Tibial artery (tissue), 4 donors: ENCODE measurements at places on chromosomes 16 and 17.

DNA sequence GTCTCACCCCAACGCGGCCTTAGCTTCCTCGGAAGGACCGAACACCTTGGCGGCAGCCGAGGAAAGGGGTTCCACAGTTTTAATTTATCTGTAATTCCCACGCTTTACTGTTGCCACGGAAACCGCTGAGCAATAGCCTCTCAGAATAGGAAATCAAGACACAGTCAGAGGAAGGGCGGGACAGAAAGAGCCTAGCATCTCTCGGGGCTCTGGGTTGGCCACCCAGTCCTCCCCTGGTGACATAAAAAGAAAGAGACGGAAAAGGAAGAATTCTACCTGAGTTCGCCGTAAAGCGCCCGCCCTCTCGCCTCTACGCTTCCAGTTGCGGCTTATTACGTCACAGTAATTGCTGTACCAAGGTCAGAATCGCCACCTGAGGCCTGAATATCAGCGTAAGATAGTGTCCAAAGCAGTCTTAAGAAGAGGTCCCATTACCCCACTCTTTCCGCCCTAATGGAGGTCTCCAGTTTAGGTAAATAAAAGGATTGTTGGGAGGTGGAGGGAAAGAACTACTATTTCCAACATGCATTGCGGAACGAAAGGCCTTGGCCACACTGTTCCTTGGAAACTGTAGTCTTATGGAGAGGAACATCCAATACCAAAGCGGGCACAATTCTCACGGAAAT is 761 bp upstream of the NBR1 start:
- no peaks in the 10 kb centered on the region for H3K36me3 ChIP-seq
- peak overlapping the region; percentile 96 for H3K27ac ChIP-seq
- H3K4me3 ChIP-seq, result peak overlapping the region; percentile 85
- DNase-seq, result peak; percentile 96

DNA sequence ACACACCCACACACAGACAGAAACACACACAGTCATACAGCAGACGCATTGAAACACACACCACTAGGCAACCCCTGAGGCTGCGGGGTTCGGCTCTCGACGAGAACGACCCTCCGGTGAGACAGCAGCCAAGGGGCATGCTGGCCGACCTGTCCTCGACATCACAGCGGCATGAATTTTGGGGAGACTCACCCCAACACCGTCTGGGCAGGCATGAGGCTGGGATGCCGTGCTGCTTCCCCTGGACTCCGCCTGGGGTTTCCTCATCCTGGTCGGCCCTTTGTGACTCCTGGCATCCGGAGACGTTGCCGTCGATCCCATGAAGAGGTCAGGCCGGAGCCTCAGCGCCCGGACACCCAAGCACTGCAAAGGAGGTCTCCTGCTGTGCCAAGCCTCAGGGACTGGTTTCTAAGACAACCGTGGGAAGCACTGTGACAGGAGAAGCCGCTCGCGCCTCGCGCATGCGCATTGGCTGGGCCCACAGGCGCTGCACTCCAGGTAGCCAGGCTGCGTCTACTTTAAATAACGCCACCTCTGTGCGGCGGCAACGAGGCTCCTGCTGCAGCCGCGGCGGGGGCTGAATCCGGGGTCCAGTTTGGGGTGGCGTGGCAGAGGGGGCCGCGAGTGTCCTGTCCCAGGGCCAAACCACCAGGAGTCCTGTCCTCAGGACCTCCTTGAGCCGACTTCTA is 13.8 kb upstream of the KCNJ18 start:
- H3K4me1 ChIP-seq, result no peaks in the 10 kb centered on the region
- H3K27ac ChIP-seq, result no peak overlapping the region
- no peaks in the 10 kb centered on the region for H3K27me3 ChIP-seq
- H3K4me3 ChIP-seq, result no peak overlapping the region
- H3K36me3 ChIP-seq, result no peaks in the 10 kb centered on the region

- no peak overlapping the region for H3K4me3 ChIP-seq
- H3K4me1 ChIP-seq, result no peaks in the 10 kb centered on the region
- no peaks in the 10 kb centered on the region for H3K27me3 ChIP-seq
- no peak for DNase-seq
- no peak overlapping the region for H3K27ac ChIP-seq
- peaks cover 3% of the 10 kb centered on the region for H3K36me3 ChIP-seq
These were observed 74.6 kb downstream of the AMFR start for GRCh38 chr16:56350491-56351405.

- peak overlapping the region; percentile 32 for H3K27ac ChIP-seq
- peaks cover 38% of the 10 kb centered on the region for H3K4me1 ChIP-seq
- no peak for DNase-seq
- no peaks in the 10 kb centered on the region for H3K27me3 ChIP-seq
- no peak overlapping the region for H3K4me3 ChIP-seq
These were observed 6.0 kb downstream of the MXRA7 start for GRCh38 chr17:76704805-76705204.

GRCh38 chr17:60135951-60136666 is 13.7 kb upstream of the CA4 start:
- no peak overlapping the region for H3K27ac ChIP-seq
- DNase-seq, result peak; percentile 12
- H3K4me1 ChIP-seq, result peaks cover 30% of the 10 kb centered on the region
- no peaks in the 10 kb centered on the region for H3K27me3 ChIP-seq
- no peaks in the 10 kb centered on the region for H3K36me3 ChIP-seq
- peak overlapping the region; percentile 76 for H3K4me3 ChIP-seq

DNA sequence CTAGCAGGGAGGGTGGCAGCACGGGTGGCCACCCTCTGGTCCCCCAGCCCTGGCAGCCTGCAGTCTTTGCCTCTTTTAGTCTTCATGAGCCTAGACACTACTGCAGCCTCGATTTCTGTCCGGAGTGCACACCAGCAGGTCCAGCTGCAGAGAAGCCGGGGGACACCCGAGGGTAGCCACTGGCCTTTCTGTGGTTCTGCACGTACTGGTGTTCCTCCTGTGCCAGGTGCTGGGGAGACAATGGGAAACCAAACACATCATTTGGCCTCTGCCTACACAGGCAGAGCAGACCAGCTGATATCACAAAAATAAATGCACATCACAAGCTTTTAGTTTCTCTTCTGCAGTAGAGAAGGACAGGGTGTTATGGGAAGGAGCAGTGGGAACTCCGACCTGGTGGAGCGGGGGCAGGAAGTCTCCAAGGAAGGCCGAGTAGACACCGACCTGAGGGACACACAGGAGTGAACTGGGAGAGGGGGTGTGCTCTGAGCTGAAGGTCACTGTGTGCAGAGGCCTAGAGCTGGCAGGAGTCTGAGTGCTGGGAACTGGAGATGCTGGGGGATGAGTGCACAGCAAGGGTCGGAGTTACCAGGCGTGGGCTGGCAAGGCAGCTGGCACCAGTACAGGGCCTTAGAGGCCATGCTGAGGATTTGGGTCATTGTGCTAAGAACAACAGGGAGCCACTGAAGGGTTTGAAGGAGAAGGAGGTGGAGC is 23.1 kb downstream of the GPT2 start:
- H3K4me3 ChIP-seq, result no peak overlapping the region
- H3K4me1 ChIP-seq, result no peaks in the 10 kb centered on the region
- H3K36me3 ChIP-seq, result peaks cover 5% of the 10 kb centered on the region

DNA sequence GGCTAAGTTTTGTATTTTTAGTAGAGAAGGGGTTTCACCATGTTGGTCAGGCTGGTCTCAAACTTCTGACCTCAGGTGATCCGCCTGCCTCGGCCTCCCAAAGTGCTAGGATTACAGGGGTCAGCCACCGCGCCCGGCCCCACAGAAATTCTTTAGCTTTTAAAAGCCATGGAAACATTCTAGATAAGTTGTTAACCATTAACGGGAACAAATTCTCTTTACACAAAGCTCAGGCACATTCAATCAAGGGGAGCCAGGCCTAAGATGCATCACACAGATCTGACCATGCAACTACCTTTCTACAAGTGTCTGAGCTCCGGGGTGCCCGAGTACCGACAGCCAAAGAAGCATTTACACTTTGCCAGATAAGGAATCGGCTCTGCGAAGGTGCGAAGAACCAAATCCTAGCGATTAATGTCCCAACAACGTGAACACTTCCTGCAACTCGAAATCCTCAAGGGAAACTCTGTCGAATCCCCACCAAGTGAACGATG is 1.0 kb downstream of the EMC8 start:
- H3K36me3 ChIP-seq, result peaks cover 31% of the 10 kb centered on the region
- no peaks in the 10 kb centered on the region for H3K27me3 ChIP-seq
- H3K27ac ChIP-seq, result no peak overlapping the region
- H3K4me3 ChIP-seq, result peak overlapping the region; percentile 93
- peaks cover 31% of the 10 kb centered on the region for H3K4me1 ChIP-seq

DNA sequence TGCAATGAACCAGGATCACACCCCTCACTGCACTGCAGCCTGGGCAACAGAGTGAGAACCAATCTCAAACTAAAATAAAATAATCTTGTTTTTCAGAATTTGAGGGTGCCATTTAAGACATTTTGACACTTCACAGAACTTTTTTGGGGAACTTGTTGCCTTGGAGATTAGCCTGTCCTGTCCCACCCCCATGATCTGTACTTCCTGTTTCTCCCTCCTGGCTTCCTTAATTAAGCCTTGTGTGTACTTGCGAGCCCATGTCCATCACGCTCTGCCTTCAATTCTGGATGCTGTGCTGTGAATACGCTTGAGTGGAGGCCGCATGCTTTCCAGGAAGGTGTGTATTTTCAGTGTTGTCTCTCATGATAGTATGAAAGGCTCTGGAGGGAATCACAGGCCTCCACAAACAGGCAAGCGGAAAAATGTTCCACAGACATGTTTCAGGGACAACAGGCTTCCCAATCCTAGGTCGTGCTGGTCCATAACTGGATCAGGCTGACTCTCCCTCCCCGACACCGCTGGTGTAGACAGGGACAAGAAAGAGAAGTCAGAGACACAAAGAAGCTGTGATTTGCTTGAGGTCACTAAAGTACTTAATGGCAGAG is 56.9 kb downstream of the NOS2 start:
- no peak overlapping the region for H3K27ac ChIP-seq
- H3K36me3 ChIP-seq, result no peaks in the 10 kb centered on the region
- no peaks in the 10 kb centered on the region for H3K27me3 ChIP-seq
- no peak overlapping the region for H3K4me3 ChIP-seq
- no peak for DNase-seq

DNA sequence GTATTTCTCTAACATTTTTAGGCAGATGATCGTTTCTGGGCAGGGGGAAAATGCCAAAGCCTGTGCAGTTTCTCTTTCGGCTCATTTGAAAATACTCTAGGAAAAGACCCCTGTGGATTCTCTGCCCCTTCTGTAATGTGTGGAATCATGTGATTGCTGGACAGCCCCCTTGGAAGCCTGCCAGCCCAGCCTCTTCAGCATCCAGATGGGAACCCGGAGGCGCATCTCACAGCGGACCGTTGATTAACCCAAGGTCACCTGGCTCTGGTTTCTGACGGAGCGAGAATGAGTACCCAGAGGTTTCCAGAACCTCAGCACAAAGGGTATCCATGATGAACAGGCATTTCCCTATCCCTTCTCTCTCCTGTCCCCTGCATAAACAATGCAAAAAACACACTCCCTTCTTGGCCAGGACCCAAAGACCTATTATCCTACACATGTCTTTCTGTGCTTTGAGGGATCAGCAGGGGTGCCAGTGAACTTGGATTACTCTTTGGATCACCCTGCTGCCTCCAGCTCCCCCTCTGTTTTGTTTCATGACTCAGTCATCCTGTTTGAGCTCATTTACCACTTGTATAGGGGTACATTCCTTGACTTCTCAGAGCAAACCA is 957.1 kb upstream of the RBFOX1 start:
- no peaks in the 10 kb centered on the region for H3K27me3 ChIP-seq
- H3K36me3 ChIP-seq, result no peaks in the 10 kb centered on the region
- no peak overlapping the region for H3K27ac ChIP-seq
- no peaks in the 10 kb centered on the region for H3K4me1 ChIP-seq
- no peak for DNase-seq

GRCh38 chr16:23132775-23133463 is 16.3 kb downstream of the USP31 start:
- peak overlapping the region; percentile 33 for H3K4me3 ChIP-seq
- H3K27me3 ChIP-seq, result no peaks in the 10 kb centered on the region
- H3K4me1 ChIP-seq, result peaks cover 49% of the 10 kb centered on the region
- no peak for DNase-seq
- H3K27ac ChIP-seq, result peak overlapping the region; percentile 64
- H3K36me3 ChIP-seq, result peaks cover 6% of the 10 kb centered on the region

GRCh38 chr17:43444223-43445008 is 39.4 kb upstream of the DHX8 start:
- DNase-seq, result no peak
- H3K4me3 ChIP-seq, result no peak overlapping the region
- H3K27ac ChIP-seq, result no peak overlapping the region
- H3K27me3 ChIP-seq, result no peaks in the 10 kb centered on the region
